Prostate gland (tissue), 2 donors: ENCODE measurements at places on chromosomes 4 and X. TPM values are rescaled to one million over a fixed set of nuclear protein-coding genes. Genes with fewer than 3 reads are reported as not detected.

MAGED4B gene
- total RNA-seq, result 23.1 TPM

PCDH18 gene
- 12.3 TPM for total RNA-seq

SATL1 gene
- total RNA-seq, result 0.80 TPM

RBM41 gene
- 18.8 TPM for total RNA-seq

GUCY1A1 gene
- 49.8 TPM for total RNA-seq

RADX gene
- 0.96 TPM for total RNA-seq

GRCh38 chrX:21989384-21989783 lies 42.7 kb upstream of the PHEX start:
- H3K4me3 ChIP-seq, result no peak overlapping the region
- no peak for DNase-seq
- H3K36me3 ChIP-seq, result no peaks in the 10 kb centered on the region
- H3K27ac ChIP-seq, result no peak overlapping the region
- no peaks in the 10 kb centered on the region for H3K4me1 ChIP-seq

DNA sequence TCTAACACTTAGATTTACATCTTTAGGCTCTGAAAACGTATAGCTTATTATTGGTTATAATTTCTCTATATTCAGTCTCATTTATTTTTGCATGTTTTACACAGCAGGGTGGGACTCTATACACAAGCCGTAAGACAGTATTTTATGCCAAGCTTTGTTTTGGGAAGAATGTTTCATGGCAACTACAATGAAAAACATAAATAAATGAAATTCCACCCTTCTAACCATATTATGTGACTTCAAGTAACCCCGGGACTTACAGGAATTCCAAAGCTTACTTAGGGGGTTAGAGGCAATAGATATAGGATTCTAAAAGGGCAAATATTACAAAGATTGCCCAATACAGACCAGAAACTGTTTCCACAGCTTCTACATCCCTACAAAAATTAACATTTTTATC lies 370.9 kb downstream of the PRR32 start:
- H3K4me1 ChIP-seq, result no peaks in the 10 kb centered on the region
- no peak overlapping the region for H3K27ac ChIP-seq
- H3K4me3 ChIP-seq, result no peak overlapping the region
- no peaks in the 10 kb centered on the region for H3K27me3 ChIP-seq
- no peak for DNase-seq
- no peaks in the 10 kb centered on the region for H3K36me3 ChIP-seq

DNA sequence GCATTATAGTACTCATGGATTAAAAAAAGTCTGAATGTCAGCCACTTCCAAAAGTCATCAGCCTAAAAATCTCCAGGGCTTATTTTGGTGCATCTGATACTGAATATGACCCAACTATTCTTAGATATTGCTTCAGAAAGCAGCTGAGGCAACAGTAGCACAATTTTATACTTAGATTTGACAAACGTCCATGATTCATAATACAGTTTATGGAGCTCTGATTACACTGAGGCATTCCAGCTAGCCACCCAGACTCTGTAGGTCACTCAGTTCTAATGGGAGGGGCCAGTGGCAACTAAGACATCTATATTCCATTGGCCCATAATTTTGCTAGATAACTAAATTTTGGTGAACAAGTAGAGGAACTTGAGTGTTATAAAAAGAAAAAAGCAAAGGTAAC lies 10.3 kb downstream of the SPATA4 start:
- DNase-seq, result no peak
- H3K4me1 ChIP-seq, result no peaks in the 10 kb centered on the region
- no peak overlapping the region for H3K4me3 ChIP-seq

DNA sequence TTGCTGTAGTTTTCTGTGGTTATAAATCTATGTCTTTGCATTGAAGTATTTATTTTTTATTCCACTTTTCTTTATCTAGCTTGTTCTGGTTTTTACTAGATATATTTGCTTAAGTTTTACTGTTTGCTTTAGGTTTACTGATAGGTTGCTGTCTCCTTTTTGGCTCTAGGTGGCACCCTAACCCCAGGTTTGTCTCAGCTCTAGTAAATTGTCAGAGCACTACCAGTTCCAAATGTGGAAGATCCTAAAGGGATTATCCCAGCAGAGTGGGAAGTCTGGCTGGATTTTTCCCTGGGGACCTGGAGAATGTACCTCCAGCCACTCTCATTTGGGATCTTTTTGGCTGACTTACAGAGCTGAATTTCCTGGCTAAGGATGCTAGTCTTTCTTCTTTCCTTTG lies 106.1 kb downstream of the PBDC1 start:
- no peak overlapping the region for H3K4me3 ChIP-seq
- H3K4me1 ChIP-seq, result no peaks in the 10 kb centered on the region
- no peak overlapping the region for H3K27ac ChIP-seq
- DNase-seq, result peak; percentile 9
- no peaks in the 10 kb centered on the region for H3K27me3 ChIP-seq
- no peaks in the 10 kb centered on the region for H3K36me3 ChIP-seq

DNA sequence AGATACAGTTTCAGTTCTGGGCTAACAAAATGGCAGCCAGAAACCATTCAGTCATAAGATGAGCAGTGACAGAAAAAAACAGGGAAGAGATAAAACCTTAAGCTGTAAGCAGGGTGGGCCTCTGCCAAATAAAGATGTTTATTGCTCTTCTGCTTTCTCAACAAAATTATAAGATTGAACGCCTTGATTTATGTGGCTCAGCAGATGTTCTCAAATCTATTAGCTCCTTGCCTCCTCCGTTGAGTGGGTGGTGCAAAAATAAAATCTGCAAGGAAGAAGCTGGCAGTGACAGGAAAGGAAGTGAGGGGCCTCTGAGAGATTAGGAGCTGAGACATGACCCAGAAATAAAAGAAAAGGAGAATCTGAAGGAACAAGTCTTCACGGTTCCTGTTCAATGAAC lies 206.6 kb downstream of the PTTG2 start:
- H3K4me1 ChIP-seq, result no peaks in the 10 kb centered on the region
- no peak overlapping the region for H3K27ac ChIP-seq
- H3K36me3 ChIP-seq, result no peaks in the 10 kb centered on the region
- DNase-seq, result no peak

DNA sequence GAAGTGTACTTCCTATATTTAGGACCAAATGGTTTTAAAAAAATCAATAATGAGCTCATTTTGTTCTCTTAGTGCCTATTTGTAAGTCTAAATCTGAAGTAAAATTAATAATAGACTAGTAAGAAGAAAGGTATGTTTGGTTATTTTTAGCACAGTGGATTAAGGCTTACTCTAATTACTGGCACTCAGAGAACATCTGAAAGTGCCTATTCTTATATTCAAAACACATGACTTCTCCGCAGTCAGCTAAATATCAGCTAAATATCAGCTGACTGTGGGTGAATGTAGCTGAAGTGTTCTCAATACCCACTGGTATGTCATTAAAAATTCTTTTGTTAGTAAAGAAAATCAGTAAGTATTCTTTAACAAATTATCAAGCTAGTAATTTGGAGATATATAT lies 6.0 kb downstream of the AP1S2 start:
- no peaks in the 10 kb centered on the region for H3K36me3 ChIP-seq
- DNase-seq, result no peak
- H3K4me3 ChIP-seq, result no peak overlapping the region
- no peaks in the 10 kb centered on the region for H3K27me3 ChIP-seq
- no peaks in the 10 kb centered on the region for H3K4me1 ChIP-seq

DNA sequence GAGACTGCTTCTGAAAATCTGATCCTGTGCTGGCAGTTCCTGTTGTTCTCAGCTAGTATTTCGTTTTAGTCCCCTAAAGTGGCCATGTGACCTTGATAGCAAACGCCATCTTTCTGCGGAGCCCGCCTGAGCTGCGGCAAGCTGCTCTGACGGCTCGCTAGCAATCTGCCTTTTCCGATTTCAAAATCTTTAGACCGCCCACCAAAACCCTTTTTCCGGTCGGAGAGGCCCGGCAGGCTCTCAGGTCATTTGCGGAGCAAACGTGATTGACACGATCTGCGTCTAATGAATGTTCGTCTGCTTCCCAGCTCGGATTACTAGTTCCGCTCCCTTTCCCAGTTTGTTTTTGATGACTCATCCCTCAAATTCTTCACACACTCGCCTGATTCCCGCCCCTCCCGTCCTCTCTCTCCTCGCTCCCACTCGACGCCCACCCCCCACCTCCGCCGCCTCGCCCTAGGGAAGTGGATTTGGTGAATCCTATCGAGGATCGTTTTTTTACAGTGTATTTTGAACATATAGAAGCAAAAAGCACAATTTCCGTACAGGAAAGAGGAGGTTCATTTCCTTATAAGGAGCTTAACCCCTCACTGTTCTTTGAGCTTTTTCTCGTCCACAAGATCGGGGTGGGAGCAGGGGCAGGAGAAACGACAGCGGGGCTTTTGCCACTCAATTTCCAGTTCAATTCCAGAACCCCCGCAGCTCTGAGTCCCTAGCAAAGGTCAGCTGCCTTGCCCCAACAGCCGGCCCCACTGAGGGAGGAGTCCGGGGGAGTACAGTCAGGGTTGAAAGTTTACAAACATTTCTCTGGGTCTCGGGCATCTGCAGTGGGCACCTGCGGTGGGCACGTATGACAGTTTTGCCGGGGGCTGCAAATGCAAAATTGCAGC lies 37.5 kb downstream of the NLGN3 start:
- no peaks in the 10 kb centered on the region for H3K4me1 ChIP-seq
- H3K4me3 ChIP-seq, result peak overlapping the region; percentile 34

DNA sequence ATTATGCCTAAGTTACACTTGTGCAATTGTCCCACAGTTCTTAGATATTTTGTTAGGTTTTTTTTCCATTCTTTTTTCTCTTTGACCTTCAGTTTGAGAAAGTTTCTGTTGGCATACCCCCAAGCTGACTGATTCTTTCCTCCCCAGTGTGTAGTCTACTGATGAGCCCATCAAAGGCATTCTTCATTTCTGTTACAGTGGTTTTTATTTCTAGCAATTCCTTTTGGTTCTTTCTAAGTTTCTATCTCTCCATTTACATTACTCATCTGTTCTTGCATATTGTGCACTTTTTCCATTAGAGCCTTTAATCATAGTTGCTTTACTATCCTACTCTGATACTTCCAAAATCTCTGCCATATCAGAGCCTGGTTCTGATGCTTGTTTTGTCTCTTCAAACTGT lies 31.9 kb downstream of the CASP6 start:
- H3K4me1 ChIP-seq, result no peaks in the 10 kb centered on the region
- no peak overlapping the region for H3K4me3 ChIP-seq
- no peaks in the 10 kb centered on the region for H3K36me3 ChIP-seq
- no peak overlapping the region for H3K27ac ChIP-seq
- DNase-seq, result no peak

- peak overlapping the region; percentile 59 for H3K4me3 ChIP-seq
- no peaks in the 10 kb centered on the region for H3K36me3 ChIP-seq
- no peaks in the 10 kb centered on the region for H3K27me3 ChIP-seq
- no peaks in the 10 kb centered on the region for H3K4me1 ChIP-seq
- H3K27ac ChIP-seq, result peak overlapping the region; percentile 57
Observed at GRCh38 chrX:16946971-16947562, 609 bp downstream of the REPS2 start.

DNA sequence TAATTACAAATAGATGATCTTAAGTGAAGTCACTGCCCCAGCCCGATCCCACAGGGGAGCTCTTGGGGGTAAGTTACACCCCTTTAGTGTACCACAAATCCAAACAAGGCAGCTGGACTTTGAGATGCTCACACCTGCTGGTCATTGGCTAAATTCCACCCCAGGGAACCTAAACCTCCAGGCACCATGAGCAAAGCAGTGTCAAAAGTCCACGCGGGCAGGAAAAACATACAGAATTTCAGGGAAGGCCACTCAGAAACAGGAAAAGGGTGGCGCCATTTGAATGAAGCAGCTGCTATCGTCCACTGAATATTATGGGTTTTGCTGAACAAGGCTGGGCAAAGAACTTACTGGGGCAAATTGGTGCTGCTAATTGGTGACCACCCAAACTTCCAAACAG lies 30.9 kb downstream of the SUPT20HL1 start:
- H3K4me1 ChIP-seq, result no peaks in the 10 kb centered on the region
- H3K27ac ChIP-seq, result no peak overlapping the region
- no peaks in the 10 kb centered on the region for H3K36me3 ChIP-seq

DNA sequence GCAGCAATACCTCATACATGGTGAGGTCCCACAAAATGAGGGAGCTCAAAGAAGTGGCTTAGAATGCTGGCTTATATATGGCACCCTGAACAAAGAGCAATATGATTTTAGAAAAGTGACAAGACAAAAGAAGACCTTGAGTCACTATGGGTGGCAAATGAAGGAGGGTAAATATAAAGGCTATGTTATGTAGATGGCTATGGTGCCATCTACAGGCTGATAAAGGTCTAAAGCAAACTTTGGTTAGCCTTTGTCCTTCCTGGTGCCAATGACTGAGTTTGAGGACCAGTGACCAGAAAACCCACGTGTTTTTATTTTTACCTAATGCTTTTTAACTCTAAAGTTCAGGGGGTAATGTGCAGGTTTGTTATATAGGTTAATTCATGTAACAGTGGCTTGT lies 151.8 kb downstream of the CCNG2 start:
- no peak for DNase-seq
- H3K27me3 ChIP-seq, result no peaks in the 10 kb centered on the region
- no peaks in the 10 kb centered on the region for H3K36me3 ChIP-seq
- H3K4me3 ChIP-seq, result no peak overlapping the region
- H3K4me1 ChIP-seq, result no peaks in the 10 kb centered on the region

- no peaks in the 10 kb centered on the region for H3K4me1 ChIP-seq
- H3K4me3 ChIP-seq, result no peak overlapping the region
- no peaks in the 10 kb centered on the region for H3K36me3 ChIP-seq
- no peaks in the 10 kb centered on the region for H3K27me3 ChIP-seq
- H3K27ac ChIP-seq, result no peak overlapping the region
- DNase-seq, result no peak
Observed at GRCh38 chr4:65223601-65224000, 446.7 kb downstream of the EPHA5 start.

GRCh38 chr4:54784161-54784671 lies 126.5 kb downstream of the KIT start:
- no peaks in the 10 kb centered on the region for H3K4me1 ChIP-seq
- no peaks in the 10 kb centered on the region for H3K27me3 ChIP-seq
- peak; percentile 12 for DNase-seq
- no peaks in the 10 kb centered on the region for H3K36me3 ChIP-seq

DNA sequence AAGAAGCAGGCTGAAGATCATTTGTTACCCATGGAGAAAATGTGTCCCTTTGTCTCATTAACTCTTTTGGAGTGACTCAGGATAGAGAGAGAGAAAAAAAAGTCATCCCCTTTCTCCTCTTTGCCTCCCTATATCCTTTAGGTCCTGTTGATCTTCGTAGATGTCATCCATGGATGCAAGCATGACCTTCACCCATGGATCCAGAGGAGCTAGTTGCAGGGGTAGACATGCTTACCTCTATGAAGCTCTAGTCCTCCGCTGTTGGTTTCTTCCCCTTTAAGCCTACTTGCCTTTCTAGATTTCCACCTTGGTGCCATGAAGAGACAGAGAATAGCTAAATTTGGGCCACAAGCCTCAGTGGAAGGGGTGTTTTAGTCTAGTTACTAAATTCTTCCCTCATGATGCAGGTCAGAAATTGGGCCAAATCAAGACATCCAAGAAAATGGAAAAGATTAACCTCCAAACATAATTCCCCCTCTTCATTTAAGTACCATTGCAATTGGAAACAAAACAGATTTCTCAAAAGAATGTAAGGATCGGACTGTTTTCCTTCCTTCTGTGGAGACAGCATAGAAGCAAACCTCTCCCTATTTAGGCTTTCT lies 178.4 kb downstream of the TECRL start:
- no peaks in the 10 kb centered on the region for H3K27me3 ChIP-seq
- H3K4me1 ChIP-seq, result no peaks in the 10 kb centered on the region

GRCh38 chrX:133402042-133402453 lies 13.2 kb downstream of the GPC4 start:
- no peak for DNase-seq
- H3K36me3 ChIP-seq, result no peaks in the 10 kb centered on the region
- H3K4me1 ChIP-seq, result no peaks in the 10 kb centered on the region
- no peaks in the 10 kb centered on the region for H3K27me3 ChIP-seq

GRCh38 chr4:141196227-141196933 lies 24.3 kb upstream of the ZNF330 start:
- H3K27ac ChIP-seq, result no peak overlapping the region
- H3K27me3 ChIP-seq, result no peaks in the 10 kb centered on the region
- DNase-seq, result no peak
- no peaks in the 10 kb centered on the region for H3K4me1 ChIP-seq
